ENCODE measurements at places on chromosomes 1 and 21. TPM values are rescaled to one million over a fixed set of nuclear protein-coding genes. Genes with fewer than 3 reads are reported as not detected.
A peak's percentile ranks its signal among the peaks of the same experiment; 100 is the strongest.

DNA sequence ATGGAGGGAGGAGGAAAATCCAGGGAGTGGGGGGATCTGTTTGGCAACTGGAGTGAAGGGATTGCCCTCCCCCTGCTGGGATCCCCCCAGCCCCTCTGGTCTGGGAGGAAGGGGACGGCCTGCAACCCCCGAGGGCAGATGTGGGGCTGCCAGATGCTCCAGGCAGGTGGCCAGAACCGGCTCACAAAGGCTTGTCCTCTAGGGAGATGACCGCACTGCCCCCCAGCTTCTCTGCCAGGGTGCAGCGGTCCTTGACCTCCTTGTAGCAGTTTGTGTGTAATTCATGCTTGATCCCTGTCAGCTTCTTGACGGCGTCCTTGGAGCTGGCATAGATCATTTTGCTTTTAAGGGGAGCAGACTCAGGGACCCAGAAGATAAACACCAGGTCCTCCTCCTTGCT lies 69.2 kb downstream of the ROR1 start:
- no peak for DNase-seq

- DNase-seq, result no peak
These were observed 225.7 kb upstream of the AJAP1 start for GRCh38 chr1:4428711-4429110.

GRCh38 chr1:36673202-36673601 lies 190.5 kb upstream of the CSF3R start:
- DNase-seq, result peak; percentile 19

The F13B gene
- 0.13 TPM for polyA plus RNA-seq

DNA sequence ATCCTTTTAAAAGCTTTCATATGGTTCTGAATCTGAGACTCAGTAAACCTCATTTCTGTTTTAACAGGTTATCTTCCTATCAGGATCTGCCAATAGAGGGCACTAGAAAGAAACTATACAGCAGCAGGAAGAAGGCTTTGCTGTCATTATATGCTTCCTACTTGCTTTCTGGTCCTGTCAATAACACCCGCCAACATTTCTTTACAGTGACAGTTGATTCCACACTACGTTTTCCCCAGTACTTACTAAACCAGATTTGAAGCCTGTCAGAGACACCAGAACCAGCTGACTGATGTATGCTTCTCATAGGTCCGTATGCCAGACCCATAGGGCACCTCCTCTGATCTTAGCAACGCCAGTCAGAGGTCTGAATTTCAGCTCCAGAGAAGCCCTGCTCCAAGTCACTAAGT lies 341.0 kb upstream of the NEGR1 start:
- peak; percentile 53 for DNase-seq

The CLCA4 gene
- not detected for polyA plus RNA-seq

DNA sequence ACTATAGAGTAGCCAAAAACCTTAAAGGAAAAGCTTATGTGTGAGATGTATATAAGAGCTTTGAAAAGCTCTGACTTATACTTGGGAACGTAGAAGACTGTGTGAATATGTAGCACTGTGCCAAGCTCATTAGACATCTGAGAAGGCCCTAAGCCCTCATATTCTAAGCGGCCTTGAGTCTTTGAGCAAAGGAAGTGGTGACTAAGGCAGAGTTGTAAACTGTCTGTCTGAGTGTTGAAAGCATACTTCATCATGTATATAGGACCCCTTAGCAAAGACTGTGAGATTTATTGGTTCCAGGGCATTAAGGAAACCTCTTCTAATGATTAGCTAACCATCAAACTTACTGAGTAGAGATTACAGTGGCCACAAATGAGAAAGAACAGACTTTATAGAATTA lies 153.3 kb upstream of the LYPLAL1 start:
- DNase-seq, result no peak

GRCh38 chr1:214500340-214501055 lies 50.9 kb downstream of the PTPN14 start:
- no peak for DNase-seq

DNA sequence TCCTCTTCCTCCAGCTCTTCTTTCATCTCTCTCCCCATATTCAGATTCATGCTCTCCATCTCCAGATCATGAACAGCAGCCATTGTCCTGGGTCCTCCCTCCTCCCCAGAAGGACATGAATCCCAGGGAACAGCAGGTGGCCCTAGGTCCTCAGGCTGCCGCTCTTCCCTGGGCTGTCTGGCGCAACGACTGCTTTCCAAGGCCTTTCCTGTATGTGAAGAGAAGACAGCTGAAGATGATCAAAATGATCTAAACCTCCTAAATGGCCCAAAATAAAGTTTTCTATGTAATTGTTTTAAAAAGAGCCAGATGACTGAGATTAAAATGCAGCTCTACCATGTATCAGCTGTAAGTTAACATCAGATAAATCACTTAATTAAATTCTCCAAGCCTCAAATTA lies 22.5 kb downstream of the RHBDL2 start:
- DNase-seq, result no peak

The SMIM1 gene
- polyA plus RNA-seq, result 6.6 TPM

DNA sequence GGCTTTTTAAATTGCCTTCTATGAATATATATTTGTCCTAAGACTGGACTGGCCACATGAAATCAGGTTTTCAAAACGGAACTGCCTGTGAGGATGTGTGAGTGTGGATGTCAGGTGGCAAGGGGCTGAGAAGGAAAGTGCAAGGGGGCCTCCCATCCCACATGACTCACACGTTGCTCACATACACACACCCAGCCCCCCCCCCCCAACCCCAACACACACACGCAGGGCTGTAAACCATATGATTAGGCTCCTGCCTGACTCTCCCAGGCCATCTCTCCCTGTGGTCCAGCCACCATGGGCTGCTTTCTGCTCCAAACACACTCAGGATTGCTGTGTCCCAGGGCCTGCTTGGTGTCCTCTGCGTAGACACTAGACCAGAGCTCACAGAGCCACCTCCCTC lies 22.4 kb downstream of the DEGS1 start:
- DNase-seq, result no peak

DNA sequence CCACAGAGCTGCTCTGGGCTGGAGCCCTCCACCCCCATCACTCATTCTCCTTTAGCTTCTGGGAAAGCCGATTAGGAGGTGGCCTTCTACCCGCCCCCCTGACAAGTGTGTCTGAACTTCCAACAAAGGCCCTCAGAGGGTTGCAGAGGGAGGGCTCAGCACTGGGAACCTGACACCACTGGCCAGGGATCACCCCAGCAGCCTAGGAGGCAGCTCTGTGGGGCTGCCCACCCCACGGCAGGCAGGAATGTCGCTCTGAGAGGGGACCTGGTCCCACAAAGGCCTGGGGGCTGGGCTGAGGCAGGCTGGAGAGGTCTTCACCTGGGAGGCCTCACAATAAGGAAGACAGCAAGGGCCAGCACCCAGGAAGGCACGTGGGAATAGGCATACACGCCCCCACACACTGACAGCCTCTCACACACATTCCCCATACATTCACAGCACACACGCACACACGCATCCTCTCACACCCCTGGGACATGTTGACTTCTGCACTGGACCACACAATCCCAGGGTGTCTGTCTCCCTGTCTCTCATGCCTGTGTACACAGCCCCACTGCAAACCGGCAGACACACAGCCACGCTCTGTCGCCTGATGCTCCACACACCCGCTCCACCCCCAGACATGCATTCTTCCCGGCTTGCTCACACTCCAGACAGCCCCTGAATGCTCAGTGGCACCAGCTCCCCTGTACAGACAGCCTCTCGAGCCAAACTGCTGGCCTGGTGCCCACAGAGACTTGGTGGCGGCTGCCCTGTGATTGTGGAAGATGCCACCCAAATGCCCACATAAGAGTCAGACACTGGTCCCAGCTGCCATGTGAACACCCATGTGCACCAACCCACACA lies 30.7 kb downstream of the DMBX1 start:
- no peak for DNase-seq

The ACTN2 gene
- 0.37 TPM for polyA plus RNA-seq

DNA sequence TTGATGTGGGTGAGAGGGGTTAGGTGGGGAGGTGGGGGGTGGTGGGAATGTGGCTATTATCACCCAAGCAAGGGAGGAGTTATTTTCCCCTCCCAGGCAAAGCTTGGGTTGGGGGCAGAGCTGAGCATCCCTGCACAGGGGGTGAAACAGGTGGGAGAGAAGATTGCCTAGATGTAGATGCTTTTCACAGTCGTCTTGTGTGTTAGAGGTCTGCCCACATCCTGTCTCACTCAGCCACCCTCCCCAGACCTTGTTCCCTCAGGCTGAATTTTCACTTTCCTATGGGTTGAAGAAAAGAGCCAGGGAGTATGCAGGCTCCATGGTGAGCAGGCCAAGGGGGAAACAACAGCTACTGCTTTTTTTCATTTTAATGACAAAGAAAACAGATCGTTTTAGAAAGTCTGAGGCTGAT lies 223.5 kb downstream of the KIF26B start:
- no peak for DNase-seq

- DNase-seq, result peak; percentile 8
These were observed 248.7 kb upstream of the CXADR start for GRCh38 chr21:17264182-17264581.

DNA sequence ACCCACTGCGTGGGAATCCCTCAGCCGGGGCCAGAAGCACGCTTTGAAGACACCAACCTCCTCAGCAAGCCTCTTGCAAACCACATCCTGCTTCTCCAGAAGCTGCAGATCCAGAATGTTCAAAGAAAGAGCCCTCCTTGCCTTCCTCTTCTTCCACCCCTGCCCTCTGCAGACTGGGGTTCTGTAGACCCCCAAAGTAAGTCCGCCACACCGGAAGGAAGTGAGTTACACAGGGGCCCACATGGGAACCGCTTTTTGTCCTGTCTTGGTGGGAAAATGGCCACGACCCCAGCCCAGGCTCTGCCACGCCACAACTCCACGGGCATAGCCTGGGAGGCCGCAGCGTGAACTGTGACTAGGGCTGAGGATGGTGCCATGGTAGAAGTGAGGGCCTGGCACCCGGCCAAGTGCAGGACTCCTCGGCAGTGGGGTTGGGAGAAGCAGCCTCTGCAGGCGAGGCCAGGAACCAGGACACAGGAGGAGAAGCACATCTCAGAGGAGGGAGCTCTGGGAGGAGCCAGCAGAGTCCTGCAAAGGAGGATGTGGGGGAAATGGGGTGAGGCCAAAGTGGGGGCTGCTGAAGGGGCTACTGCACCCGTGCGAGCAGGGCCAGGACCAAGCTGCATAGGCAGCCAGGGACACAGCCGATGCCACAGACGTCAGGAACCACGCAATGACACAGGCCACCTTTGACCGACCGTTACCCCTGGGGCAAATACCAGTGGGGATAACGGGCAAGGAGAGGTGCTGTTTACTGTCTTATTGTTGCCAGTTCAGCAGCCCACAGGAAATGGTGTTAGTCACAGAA lies 30.9 kb downstream of the PDE9A start:
- no peak for DNase-seq

Data from left kidney (tissue), 8 donors.